ENCODE measurements at places on chromosomes 5 and 9. TPM values are rescaled to one million over a fixed set of nuclear protein-coding genes. Genes with fewer than 3 reads are reported as not detected.

Gene PKD2L2
- not detected for total RNA-seq

Gene PCDHAC2
- total RNA-seq, result 1.6 TPM

GRCh38 chr9:128881884-128882676 lies at the start of the genes KYAT1 and LRRC8A:
Gene KYAT1 (minus strand): TSS chr9:128881950. CDS start chr9:128845405, 36,545 bp downstream.
Gene LRRC8A (plus strand): TSS chr9:128882133. CDS start chr9:128907165, 25,032 bp downstream.
- DNase-seq, result peak; percentile 97

DNA sequence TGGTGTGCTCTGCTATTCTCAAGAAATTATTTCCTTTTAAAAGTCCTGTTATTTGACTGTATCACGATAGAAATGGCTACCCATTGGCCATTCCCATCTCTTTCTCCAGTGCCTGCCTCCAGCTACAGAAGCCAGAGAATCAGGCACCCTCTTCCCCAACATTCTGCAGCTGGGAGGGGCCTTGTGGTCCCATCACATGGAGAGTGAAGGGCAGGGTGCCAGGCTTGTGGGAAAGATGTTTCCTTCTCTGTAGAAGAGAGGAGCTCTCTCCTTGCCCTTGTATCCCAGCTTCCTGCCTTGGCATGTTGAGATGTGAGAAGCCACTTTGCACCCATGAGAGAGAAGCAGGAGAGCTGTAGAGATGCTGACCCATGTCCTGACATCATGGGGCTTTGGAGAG lies 465.0 kb downstream of the MTRR start:
- DNase-seq, result no peak

GRCh38 chr5:38462976-38463633 lies 93.3 kb downstream of the LIFR start:
- DNase-seq, result no peak

- DNase-seq, result no peak
Measured at GRCh38 chr9:131101207-131101964, 5.1 kb downstream of the AIF1L start.

DNA sequence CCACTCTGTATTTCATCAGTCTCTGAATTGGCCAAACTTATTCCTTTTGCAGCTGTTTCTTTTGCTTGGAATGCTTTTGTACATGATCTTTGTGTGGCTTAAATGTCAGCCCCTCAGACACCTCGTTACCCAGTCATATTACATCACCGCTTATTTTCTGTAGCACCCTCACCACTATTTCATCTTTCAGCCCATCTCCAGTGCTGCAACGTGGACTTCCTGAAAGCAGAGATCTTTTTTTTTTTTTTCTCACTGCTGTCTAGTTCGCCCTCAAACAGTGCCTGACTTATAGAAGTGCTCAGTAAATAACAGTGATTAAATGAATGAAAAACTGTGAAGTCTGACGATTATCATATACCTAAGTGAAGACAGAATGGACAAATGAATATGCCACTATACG lies 835 bp downstream of the SRA1 start:
- DNase-seq, result no peak

- no peak for DNase-seq
Measured at GRCh38 chr9:132585954-132586829, 3.8 kb downstream of the BARHL1 start.

DNA sequence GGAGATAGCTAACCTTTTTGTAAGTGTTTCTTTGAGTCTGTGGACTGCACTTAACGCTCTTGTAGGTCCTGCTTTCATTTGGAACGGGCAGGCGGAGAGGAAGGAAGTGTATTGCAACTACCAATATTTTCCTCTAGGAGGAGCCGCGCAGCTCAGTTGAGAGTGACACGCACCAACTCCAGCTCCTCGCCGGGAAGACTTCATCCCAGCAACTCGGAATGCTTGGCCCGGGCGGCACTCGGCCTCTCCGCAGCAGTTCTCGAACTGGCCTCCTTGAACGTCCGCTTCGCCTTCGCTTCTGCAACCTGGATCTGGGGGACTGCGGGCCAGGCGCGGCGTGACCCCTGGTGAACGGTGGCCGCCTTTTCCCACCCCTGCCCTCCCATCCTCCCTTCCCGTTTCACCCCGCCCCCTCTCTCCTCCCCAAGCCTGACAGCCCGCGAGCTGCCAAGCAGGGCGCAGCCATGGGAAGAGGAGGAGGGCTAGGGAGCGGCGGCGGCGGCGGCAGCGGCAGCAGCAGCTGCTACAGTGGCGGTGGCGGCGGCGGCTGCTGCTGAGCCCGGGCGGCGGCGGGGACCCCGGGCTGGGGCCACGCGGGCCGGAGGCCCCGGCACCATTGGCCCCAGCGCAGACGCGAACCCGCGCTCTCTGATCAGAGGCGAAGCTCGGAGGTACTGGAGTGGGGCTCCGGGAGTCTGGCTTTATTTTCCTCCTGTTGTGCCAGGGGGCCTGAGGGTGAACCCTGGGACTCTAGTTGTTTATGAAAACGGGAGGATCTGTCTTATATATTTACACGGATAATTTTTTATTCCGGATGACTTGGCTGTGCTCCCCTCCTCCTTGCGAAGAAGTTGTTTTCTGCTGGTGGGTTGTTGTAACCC lies at the start of gene GHR:
Gene GHR, plus strand, starts transcription at position 155 of the 881 bp plus-strand sequence. CDS start 142,436 bp downstream, outside the sequence.
- DNase-seq, result peak; percentile 88

DNA sequence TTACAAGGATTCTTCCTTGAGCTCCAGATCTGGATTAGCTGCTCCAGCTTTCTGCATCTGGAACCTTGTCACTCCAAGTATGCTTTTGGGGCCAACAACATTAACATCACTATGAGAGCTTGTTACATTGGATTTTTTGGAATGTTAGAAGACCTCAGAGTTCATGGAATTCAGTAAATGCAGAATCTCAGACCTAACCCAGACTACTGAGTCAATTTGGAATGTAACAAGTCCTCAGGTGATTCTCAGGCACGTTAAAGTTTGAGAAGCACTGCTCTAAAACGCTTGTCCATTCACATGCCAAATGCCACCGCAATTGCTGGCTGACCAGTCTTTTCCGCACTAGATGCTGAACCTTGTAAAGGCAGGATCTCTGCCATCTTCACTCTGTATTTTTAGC lies 251.4 kb upstream of the TRIM32 start:
- no peak for DNase-seq

Gene LCP2
- total RNA-seq, result 2.6 TPM

Gene GMCL2
- not detected for total RNA-seq

- DNase-seq, result no peak
Measured at GRCh38 chr9:38263532-38263931, 129.0 kb upstream of the ALDH1B1 start.

DNA sequence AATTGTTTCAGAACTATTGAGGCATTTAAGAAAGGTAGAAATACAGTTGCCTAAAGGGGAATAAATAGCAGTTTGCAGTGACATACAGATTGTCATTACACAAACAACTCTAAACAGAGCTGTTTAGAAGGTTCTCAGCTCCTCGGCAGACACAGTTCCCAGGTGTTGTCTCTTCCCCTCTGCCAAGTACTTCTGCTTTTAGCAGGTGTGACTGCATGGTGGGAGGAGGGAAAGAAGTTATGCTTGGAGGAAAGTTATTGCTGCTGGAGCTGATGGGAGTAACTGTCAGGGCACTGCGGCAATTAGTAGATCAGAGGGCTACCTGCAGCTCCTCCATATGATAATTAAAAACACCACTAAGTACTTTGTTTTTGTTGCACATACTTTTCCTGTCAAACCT lies 14.5 kb downstream of the EDIL3 start:
- DNase-seq, result no peak

- DNase-seq, result peak; percentile 39
Measured at GRCh38 chr9:16521868-16522411, 348.5 kb downstream of the BNC2 start.

DNA sequence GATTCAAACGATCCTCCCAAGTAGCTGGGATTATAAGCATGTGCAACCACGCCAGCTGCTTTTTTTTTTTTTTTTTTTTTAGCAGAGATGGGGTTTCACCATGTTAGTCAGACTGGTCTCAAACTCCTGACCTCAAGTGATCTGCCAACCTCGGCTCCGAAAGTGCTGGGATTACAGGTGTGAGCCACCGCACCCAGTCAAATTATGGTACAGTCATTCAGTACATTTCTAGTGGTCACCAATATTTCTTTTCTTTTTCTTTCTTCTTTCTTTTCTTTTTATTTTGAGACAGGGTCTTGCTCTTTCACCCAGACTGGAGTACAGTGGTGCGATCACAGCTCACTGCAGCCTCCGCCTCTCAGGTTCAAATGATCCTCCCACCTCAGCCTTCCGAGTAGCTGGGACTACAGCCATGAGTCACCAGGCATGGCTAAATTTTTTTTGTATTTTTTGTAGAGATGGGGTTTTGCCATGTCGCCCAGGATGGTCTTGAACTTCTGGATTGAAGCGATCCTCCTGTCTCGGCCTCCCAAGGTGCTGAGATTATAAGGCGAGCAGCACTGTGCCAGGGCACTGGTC lies 25.4 kb upstream of the DCP2 start:
- DNase-seq, result no peak

Gene PCDHGC4
- total RNA-seq, result 2.0 TPM

Gene IL9
- not detected for total RNA-seq
